Tibial artery (tissue), 4 donors: ENCODE measurements at places on chromosomes 11 and 22.

- DNase-seq: no peak
Observed at GRCh38 chr11:41983475-41983874, 524.0 kb upstream of the LRRC4C start.

DNA sequence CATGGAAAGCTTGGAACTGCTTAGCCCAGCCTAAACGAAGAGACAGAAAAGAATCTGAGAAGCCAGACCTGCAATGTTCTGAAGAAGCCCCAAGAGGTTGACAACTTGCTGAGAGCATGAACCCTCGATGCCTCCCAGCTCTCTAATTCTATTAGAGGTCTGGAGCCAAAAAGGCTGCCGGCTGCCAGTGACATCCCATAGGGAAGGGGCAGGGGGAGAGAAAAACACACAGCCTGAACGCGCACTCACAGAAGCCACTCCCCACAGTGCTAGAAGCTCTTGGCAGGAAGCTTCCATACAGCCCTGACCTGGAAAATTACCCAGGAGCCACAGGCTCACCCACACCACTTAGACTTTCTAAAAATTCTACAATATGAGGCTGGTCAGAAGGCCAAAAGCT is 18.3 kb downstream of the POLDIP3 start:
- no peak for DNase-seq

GRCh38 chr11:43396617-43397016 is 37.9 kb downstream of the TTC17 start:
- DNase-seq: no peak

DNA sequence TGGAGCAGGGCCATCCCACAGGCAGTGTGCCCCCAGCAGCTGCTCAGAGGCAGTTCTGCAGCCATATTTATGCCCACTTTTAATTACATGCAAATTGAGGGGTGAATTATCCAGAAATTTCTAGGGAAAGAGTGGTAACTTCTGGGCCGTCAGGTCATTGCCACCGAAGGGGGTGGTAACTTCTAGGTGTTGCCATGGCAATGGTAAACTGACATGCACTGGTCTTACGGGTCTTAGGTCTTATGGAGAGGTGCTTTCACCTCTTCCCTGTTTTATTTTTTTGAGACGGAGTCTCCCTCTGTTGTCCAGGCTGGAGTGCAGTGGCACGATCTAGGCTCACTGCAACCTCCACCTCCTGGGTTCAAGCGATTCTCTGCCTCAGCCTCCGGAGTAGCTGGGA is 3.8 kb upstream of the TMEM134 start:
- DNase-seq: no peak

DNA sequence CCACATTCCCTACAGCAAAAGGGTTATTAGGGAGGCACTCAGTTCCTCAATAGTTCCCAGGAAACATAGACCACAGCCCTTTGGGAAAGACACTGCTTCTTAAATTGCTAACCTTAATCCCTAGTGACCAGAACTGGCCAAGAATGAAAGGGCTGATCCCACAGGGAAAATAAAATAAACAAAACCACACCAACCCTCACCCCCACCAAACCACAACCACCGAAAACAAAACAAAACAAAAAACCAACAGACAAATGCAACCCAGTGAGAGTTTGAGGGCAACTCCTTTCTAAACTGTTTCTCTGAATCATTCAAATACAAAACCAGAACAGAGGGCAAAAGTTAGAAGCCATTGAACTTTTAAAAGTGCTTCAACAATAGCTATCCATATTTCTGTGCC is 57.2 kb downstream of the NAV2 start:
- DNase-seq: no peak

- DNase-seq: no peak
Observed at GRCh38 chr11:69437001-69437875, 44.2 kb upstream of the LINC01488 start.

- no peak for DNase-seq
Observed at GRCh38 chr11:128346804-128347203, 240.6 kb downstream of the ETS1 start.

DNA sequence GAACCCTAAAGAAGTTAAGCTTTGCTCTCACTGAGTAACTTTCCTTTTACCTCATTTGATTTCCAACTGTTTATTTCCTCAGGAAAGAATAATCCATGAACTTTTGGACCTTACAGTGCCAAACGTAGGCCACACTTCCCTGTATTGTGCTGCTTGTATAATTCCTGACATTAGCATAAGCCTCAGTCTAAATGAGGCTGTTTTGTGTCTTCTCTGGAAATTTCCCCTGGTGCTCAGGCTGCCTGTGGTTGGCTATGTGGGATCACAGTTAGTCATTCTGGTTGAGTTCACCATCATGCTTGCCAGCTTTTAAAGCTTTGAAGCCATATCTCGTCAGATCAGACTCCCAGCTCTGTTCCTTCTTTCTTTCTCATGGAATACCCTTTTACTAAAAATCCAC is 107.0 kb downstream of the FAM76B start:
- DNase-seq: no peak

GRCh38 chr11:58774164-58774593 is 42.4 kb upstream of the GLYAT start:
- DNase-seq: no peak

DNA sequence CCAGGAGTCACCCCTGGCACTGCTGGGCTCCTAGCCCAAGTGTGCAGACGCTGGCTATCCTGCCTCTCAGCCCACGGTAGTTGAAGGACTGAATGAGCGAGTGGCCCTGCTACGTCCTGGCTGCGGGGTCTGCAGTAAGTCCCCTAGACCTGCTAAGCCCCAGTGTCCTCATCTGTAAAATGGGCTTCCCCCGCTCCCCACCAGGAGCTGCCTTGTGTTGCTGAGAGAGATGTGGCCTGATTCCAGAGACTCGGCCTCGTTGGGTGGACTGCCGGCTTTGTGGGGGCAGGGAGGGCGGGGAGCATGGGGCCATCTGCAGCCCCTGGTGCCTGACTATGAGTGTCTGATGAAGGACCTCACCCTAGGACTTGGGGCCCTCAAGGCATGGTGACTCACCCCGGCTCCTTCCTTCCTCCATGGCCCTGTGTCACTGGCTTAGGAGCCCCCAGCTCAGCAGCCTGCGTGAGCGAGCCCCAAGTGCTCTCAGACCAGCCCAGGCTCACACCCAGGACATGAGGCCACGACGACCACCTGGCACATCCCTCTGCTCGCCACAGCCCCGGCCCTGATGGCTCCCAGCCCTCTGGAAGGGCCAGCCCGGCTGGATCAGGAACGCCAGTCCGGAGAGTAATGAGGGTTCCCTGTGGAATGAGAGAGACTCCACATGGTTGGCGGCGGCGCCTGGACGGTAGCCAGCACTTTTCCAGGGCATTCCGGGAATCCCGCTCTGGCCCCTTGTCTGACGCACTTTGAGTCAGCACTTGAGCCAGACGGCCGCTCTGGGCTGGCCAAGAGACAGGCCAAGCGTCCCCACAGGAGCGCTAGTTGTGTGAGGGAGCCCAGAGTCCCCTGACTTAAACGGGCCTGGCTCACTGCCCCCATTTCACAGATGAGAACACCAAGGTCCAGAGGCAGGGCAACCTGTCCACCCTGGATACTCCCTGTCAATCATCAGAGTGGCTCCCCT is 50.5 kb upstream of the SHISAL1 start:
- peak; percentile 97 for DNase-seq

- no peak for DNase-seq
Observed at GRCh38 chr22:49914256-49914655, 4.0 kb downstream of the ALG12 start.

- no peak for DNase-seq
Observed at GRCh38 chr22:22944268-22944985, 56.8 kb downstream of the IGLL5 start.

- DNase-seq: no peak
Observed at GRCh38 chr11:22938691-22939090, 78.4 kb upstream of the CCDC179 start.

DNA sequence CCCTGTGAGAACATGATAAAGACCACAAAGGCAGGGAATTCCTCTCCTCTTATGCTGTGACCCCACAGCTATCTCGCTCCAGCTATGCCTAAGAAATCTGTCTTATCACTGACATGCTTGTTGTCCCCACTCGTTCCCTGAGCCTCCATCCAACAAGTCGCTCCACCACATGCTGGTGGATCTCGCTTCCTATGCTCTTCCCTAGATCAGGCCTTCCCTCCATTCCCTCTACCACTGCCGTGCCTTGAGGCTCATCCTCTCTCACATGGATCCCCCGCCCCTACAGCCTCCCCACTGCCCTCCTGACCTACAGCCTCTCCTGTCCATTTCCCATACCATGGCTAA is 1.4 kb upstream of the DGAT2 start:
- DNase-seq: peak; percentile 27

- DNase-seq: no peak
Observed at GRCh38 chr11:65539744-65540289, 14.9 kb downstream of the SCYL1 start.

- peak; percentile 49 for DNase-seq
Observed at GRCh38 chr11:117713538-117713991, 83.5 kb downstream of the DSCAML1 start.

DNA sequence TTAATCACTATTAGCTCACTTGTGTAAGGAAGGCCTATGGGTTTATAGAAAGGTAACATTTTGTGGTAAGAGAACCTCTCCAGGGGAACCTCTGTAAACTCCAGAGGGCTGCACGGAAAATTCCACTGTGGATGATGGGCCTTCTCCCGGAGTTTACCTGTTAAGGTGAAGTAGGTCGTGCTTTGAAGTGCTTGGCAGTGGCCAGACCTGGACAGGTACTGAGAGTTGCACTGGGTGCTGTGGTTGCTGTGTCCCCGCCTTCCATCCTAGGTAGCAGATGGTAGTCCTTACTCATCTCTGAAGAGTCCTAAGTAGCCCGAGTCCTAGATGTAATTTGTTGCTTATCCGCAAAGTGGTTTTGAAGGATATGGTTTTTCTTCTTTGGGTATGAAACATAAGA is 133.4 kb downstream of the TEAD1 start:
- no peak for DNase-seq

DNA sequence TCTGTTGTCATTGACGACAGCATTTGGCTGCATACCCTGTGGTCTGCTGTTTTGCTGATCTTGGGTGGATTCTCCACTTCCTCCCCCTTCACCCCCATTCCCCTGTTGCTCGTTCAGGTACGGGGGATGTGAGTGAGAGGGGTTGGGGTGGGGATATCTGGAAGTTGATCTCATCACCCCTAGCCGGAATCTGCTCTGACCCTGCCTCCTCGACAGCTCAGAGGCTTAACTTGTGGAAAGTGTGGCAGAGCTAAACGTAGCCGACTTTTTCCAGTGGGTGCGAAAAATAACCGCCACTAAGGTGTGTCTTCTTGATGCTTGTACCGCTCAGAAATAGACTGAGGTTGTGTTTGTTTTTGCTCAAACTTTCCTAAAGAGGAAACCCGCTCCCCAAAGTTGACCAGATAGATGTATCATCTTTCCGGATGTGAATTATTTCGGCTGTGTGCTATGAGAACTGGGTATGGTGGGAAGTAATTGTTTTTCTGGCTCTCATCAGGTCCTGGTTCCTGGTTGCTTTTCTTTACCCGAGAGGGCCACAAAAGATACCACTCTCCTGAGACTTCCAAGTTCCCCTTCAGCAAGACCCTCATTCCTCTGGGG is 6.6 kb downstream of the ZBTB16 start:
- no peak for DNase-seq

DNA sequence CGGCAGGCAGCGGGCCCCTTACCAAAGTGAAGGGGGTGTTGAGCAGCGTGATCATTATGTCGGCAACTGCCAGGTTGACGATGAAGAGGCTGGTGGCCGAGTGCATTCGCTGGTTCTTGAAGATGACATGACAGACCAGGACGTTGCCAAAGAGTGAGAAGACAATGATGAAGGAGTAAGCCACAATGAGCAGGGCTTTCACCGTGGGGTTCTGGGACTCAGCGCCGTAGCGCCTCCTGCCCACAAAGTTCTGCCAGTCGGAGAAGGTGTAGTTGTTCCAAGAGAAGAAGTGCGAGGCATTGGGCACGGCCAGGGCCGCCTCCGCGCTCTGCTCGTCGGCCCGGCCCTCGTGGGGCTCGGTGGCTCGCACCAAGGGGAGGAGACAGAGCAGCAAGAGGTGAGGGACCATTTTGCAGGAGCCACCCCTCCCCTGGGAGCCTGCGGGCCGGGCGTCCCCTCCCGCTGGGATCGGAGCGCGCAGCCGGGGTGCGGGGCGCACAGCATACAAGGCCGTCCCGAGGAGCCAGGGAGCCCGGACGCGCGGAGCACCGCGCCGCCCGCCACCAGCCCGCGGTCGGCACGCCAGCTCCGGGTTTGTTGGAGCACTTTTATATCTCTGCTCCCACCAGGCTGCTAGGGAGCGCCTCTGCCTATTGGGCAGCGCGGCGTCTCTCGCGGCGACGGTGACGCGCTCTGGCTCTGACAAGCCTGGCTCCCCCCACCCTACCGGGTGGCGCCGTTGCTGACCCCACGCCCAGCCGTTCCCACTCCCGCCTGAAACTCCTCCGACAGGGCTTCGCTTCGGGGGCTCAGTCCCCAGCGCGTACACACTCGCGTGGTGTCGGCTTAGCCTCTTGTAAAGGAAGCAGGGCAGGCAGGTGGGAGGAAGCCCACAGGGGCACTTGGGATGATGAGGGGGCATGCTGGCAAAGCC is at the start of gene GPR83:
GPR83 (minus strand) TSS at position 581 of the 934 bp plus-strand sequence; CDS start at position 409, 172 bp downstream.
- DNase-seq: no peak

- DNase-seq: peak; percentile 73
Observed at GRCh38 chr11:119533921-119534736, 111.2 kb upstream of the THY1 start.

DNA sequence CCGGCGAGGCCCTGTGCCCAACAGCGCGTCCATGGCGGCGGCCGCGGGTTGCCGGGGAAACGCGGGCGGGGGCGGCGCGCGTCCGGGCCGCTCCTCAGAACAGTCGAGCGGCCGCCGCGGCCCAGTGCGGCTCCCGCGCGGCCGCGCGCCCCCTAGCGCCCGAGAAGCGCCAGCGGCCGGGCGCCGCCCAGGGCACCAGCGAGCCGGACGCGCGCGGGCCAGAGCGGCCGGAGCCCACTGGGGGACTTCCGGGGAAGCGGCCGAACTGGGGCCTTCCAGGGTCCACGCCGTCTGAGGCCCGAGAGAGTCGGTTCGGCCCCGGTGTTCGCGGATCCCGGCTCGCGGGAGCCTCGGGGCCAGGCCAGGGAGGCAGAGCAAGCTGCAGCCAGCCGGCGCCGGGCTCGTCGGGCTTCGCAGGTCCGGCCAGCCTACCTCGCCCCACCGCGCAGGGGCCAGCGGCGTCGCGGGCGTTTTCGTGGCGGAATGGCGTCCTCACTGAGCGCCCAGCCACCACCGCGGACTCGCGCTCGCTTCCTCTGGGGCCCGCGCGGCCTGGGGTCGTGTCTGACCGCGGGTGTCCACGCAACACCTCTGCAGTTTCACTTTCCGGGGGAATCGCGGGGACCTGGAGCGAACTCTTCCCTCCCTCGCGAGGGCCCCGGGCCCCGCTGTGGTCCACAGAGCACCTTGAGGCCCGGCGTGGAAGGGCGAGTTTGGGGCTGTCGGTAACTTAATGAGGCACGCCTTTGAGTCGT is at the start of gene DENND6B:
DENND6B (minus strand) TSS at position 57 of the 755 bp plus-strand sequence; CDS start at position 33, 24 bp downstream.
- peak; percentile 73 for DNase-seq

- DNase-seq: no peak
Observed at GRCh38 chr22:42229455-42230149, 40.9 kb downstream of the TCF20 start.
